Amniotic stem cell (primary cell): ENCODE measurements at places on chromosomes 5 and 9.

DNA sequence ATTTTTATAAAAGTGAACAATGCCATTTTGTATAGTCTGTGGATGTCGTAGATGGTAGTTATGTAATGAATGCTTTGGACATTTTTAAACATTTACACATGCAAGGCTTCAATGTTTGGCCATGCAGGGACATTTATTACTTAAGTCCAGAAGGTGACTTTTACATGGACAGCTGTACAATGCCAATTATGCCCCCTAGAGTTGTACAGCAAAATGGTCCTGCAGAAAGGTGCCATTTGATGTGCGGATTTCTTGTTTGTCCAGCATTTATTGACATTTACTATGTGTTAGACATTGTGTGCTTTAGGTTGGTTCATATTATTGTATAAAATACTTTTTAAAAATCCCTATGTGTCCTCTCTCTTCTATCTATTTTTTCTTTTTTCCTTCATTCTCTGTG is 22.5 kb upstream of the COMMD10 start:
- DNase-seq, result no peak

DNA sequence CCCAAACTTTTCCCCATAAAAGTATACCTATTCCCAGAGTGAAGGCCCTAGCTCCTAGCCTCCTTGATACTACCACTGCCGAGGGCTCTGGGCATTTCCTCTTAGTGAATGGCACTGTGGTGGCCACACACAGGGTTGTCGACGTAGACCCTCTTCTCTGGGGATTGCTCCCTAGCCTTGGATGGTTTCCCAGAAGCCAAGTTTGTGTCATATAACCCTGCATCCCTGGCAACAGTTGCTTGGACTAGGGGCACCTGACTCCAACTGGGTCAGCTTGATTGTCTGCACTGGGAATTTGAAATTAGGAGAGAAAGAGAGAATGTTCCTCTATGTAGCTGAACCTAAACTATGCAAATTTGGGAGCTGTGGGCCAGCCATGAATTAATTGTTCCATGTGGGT is 32.3 kb upstream of the KIF2A start:
- no peak for DNase-seq

DNA sequence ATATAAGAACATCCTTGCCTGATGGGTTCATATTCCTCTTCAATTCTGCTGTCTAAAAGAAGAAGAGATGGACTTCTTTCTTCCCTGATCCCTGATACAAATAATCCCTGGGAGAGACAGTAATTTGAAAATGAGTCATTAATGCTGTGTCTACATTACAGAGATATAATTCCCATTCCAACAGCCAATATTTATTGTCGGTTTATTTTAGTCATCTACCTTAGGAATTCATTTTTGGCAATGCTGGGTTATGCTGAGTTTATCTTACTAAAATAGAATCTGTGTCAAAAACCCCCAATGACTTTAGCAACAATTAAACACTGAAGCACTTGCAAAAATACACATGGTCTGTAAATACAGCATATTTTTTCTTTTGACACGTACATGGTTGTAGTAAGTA is 23.9 kb downstream of the ZNF474 start:
- DNase-seq, result no peak

DNA sequence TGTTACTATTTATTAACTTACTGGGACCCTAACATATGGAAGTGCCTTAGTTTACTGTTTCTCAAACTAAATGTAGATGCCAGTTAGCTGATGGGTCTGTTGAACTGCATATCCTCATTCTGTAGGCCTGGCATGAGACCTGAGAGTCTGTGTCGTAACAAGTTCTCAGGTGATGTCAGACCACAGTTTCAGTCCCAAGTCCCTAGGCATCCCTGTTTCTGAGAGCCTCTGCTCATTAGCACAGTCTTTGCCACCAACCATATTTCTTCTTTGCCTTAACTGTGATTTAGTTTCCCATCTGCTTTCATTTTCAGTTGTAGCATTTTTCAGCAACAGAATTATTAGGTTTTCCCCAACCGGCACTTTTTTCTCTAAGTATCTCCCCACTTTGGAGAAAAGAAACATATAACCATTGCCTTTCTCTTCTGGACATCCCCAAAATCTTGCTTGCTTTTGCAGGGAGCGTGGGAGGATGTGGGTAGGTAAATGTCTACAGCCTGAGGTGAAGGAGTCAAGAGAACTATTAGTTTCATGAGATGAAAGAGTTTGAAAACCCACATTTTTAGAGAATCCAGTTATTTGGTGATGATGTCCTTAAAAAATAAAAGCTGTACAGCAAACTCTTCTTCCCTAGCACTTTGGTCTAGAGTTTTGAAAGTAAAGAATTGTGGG is 74.6 kb downstream of the NUDT12 start:
- DNase-seq, result no peak

DNA sequence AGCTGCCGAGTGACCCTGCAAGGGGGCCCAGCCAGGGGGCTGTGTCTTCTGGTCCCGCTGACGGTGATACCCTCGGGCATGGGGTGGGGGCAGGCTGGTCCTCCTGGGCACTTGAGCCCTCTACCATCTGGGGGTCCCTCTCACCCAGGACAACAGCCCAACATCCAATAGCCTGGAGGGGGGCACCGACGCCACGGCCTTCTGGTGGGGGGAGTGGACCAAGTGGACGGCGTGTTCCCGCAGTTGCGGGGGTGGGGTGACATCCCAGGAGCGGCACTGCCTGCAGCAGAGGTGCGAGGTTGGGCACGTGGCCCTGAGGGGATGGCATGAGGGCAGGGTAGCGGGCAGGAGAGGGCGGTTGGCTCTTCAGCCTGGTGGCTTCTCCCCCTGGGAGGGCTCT is 2.8 kb downstream of the ADAMTSL2 start:
- no peak for DNase-seq

GRCh38 chr9:36949466-36949865 is 84.6 kb downstream of the PAX5 start:
- DNase-seq, result no peak

GRCh38 chr9:71646131-71646530 is 122.2 kb downstream of the CEMIP2 start:
- DNase-seq, result no peak

DNA sequence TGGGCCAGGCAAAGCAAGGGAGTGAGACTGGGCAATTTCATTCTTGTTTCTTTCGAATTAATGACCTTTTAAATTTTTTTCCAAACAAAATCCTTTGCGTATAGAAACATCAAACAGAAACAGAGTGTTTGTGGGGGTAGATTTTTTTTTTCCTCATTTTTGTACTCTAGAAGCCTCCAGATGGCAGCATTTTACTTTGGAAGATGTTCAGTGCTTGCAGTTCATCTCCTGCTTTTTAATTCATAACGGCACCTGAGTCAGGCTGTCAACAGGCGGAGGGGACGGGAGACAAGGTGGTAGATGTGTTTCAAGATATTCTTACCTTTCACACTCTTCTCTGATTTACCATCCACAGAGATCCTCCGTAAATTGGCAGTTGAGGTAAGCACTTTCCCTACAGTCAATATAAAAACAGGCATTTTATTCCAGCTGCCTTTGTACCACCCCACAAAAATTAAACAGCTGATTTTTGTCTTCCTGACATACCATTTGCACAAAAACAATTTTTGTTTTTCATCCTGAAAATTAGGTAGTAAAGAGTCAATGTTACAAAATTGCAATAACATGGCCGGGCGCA is 99.5 kb upstream of the FBXL17 start:
- DNase-seq, result peak; percentile 38

- DNase-seq, result no peak
Measured at GRCh38 chr5:35087991-35088390, 40.2 kb upstream of the AGXT2 start.

DNA sequence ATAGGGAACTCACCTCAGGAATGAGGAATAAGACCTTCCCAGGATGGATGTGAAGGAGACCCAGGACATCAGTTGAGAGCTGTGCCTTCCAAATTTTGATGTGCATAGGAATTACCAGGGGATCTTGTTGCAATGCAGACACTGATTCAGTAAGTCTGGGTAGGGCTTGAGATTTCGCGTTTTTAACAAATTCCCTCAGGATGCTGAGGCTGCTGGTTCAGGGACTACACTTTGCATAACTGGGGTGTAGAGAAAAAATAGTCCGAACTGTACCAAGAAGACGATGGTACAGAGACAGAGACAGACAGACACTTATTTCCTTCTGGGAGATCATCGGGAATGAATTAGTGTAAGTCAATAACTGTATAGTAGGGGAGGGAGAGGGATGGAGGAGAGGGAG is 82.3 kb upstream of the FREM1 start:
- no peak for DNase-seq

DNA sequence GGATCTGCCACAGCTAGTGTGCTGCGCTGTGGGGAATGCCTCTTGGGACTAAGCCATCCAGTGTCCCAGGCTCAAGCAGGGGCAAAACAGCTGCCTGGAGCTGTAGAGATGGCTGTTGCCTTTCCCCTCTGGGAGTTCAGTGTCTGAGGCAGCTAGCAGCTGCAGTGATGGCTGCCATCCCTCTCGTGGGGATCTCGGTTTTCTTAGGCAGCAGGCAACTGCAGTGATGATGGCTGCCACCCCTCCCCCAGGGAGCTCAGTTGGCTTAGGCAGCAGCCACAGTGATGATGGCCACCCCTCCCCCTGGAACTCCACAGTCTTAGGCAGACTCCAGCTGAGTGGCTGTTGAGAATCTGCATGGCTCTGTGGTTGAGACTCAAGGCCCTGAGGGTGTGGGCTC is 1389.2 kb upstream of the NUDT12 start:
- no peak for DNase-seq

GRCh38 chr5:148665431-148665830 is 11.1 kb upstream of the HTR4 start:
- no peak for DNase-seq

GRCh38 chr5:81184749-81185110 is 48.4 kb upstream of the CKMT2 start:
- DNase-seq, result no peak

- no peak for DNase-seq
Measured at GRCh38 chr5:149780043-149780737, 50.1 kb downstream of the PPARGC1B start.

DNA sequence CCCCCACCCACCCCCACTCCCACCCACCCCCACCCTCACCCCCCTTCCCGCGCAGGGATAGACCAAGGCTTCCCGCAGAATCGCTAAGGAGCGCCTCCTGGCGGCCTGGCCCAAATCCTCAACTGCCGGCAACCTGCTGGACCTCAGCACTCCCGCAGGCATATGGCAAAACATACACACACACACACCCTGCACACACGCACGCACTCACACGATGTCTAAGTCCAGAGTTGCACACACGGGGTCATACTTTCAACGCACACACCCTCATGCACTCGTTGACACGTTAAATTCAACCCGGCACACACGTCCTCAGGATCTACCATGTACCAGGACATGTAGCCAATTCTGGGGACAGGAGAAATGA is 1.7 kb downstream of the CPLX2 start:
- no peak for DNase-seq

- DNase-seq, result no peak
Measured at GRCh38 chr5:115378754-115379153, 82.3 kb upstream of the CCDC112 start.

DNA sequence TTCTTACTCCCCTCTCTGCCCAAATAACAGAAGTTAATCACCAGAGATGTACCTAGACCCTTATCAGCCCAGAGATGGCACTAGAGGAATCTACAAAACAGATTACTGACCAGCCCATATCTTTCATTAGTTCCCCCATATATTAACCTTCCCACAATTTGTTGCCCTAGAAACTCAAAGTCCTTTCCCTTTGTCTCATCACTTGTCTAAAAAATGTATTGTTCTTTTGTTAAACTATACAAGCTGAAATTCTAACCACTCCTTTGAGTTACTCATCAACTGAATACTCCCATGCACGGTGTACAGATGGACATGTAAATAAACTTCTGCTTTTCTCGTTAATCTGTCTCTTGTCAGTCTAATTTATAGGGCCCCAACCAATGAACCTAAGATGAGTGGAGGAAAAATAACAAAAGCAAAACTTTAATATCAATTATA is 130.9 kb downstream of the CCDC192 start:
- DNase-seq, result no peak

GRCh38 chr5:7816535-7816901 is 34.4 kb downstream of the CFAP90 start:
- DNase-seq, result no peak

DNA sequence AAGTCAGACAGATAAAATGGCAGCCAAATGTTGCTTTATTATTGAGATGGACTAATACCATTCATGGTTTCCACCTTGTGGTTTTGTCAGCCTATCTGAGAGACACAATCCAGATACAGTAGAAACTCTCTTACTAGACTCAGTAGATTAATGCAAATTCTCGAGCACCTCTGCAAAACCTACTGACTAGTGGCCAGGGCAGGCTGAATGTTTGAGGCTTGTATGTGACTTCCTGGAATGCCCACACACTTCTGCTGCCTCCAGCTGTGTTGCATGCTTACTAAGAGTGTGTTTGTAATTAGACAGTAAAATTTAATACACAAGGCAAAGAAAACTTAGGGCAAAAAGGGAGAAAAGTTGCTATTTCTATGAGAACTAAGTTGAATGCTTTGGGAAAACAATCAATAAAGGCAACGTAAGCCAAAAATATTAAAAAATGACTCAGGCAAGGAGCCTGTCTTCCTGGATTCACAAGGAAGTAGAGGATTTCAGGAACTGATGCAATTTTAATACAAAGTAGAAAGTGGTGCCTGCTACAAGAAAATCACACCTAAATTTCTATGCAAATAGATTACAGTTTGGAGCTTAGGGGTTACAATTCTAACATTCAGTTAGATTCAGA is 30.2 kb upstream of the CCNG1 start:
- DNase-seq, result no peak

DNA sequence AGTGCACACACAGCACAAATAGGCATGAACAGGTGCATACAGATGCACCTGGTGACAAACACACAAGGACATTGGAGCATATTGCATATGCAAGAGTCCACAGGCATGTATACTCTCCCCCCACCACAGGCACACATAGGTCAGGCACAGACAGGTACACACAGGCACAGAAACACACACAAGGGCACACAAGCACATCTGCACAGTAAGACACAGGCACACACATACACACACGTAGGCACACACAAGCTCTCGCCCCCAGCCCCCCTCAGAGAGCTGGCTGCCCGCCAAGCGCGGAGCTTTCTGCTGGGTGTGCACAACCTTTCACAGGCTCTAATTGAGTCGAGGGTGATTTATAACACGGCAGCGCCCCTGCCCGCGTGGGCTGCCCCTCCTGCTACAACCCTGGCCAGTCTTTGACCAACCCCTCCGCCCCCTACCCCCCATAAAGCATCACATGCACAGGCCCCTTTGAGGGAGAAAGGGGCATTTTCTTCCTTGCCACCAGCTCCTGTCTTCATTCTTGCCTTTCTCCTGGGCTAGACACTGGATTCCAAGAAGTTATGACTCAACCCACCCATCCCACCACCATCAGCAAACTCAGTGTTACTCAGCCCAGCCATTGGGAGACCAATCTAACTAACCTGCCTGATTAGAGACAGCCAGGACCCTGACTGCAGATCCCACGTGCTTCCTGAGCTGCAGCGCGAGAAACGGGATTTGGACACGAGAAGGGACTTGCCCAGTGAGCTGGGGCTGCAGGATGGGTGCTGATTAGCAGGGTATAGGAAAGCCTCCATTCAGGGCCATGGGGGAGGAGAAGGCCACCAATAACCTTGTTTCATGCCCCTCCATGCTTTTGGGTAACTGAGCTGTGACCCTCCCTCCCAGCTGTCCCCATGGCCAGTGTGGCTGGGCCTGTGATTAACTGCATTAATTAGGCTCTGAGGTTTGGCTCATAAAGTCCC is 42.8 kb upstream of the PSD2 start:
- no peak for DNase-seq
